ENCODE measurements at places on chromosomes 7 and 10.

DNA sequence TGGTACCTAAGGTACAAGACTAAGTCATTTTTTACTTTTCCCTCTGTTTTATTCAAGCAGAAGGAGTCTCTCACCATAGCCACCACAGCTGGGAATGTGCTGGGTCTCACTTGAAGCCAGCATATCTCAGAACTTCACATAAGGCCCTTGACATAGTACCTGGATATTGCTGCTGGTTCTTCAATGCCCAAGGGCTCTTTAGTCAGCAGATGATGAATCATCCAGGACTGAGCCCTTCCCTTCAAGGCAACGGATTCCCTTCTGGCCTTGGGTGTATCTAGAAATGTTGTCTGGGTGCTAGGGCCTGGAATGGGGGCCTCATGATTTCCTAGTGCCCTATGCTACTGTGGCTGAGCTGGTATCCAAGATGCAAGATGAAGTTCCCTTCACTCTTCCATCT, 93.9 kb downstream of the ADCYAP1R1 start:
- DNase-seq = no peak

GRCh38 chr10:45581216-45581549, 91.4 kb downstream of the ZFAND4 start:
- no peak for DNase-seq

GRCh38 chr7:112283382-112283910, 77.0 kb downstream of the ZNF277 start:
- no peak for DNase-seq

- no peak for DNase-seq
These were observed 606 bp upstream of the RABGEF1 start for GRCh38 chr7:66739953-66740301.

- no peak for DNase-seq
These were observed 785.2 kb downstream of the TYW1 start for GRCh38 chr7:67781841-67782240.

DNA sequence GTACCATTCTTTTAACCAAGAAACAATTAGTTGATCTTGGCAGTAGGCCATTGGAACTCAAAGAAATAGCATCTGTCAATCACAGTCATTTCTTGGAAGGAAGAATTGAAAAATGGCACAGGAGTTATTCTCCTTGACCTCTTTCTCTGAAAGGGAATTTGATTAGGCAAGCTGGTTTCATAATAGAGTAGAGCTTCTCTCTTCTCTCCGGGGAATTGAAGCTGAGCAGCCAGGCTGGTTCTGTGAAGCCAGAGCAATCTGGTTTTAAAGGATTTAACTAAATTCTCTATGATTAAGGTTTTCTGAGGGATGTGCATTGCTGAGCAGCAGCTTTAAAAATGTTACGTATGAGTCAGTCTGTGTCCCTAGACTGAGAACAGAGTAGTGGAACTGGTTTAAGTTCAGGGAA, 70.2 kb downstream of the AHCYL2 start:
- no peak for DNase-seq

- DNase-seq = no peak
These were observed 579.0 kb upstream of the FZD8 start for GRCh38 chr10:36221101-36221500.

- no peak for DNase-seq
These were observed 119.1 kb upstream of the WDR11 start for GRCh38 chr10:120732067-120732466.

DNA sequence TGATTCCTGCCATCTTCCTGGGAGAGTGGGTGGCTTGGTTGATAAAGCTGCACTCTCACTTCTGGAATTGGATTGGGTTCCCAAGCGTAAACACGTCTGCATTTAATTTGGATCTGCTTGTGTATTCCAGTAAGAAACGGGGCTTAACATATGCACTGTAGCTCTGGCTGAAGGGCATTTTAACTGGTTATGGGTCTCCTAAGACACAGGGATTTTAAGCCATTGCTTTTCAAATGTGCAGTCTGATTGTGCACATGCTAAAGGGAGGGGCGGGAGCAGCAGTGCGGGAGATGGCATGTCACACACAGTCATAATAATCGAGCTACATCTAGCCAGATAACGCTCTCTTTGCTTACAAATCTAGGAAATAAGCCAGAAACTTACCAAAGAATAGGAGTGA, 247.3 kb upstream of the LYZL1 start:
- no peak for DNase-seq

DNA sequence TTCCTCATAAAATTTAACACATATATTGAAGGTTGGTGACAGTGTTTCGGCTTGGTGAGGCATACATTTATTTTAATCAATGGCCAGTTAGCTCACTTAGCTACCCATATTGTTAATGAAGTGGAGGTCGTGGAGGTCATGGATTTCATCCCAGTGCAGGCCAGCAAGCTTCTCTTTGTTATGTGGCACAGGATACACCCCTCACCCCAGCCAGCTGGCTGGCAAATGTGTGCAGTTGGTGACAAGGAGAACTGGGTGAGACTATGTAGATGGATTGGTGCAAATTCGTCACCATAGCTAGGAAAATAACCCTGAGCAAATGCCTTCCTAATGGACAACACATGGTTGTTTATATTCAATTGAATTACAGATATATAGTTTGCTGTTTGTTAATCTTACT, 50.5 kb upstream of the FOXP2 start:
- no peak for DNase-seq

DNA sequence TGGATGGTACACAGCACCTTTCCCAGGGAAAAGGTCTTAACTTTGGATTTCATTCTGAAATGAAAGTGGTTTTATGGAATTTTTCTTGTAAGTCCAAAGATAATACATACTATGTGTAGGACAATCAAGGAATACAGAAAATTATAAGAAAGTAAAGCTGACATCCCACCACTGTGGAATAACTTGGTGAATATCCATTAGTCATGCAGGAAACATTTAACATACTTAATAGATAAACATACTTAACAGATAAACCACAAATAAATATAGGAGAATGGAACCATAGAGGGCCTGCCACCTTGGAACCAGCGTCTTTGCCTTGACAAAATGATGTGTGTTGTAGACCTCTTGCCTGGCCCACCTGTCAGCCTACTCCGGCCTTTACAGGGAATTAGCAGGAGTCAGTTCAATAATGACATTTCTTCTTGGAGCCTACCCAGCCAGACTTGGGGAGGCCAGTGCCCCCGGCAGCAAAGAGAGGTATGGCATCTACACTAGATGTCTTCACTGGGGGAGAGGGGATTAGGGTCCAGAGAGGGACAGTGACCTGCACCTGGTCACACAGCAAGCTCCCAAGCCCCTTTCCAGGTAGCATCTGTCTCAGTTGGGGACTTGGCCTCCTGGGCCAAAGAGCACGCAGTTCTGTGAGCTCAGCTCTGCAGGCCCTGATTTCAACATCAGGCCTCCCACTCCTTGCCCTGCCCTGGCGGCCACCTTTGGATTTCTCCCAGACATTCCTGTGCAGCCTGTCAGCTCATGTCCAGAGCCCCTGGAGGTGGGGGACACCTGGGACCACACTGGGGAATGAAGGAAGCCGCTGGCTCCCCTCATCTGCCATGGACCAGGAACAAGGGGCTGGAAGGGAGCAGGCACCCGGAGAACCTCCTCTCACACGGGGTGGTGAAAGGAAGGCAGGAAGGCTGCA, 112.6 kb upstream of the PPIF start:
- DNase-seq = no peak

- no peak for DNase-seq
These were observed 43.7 kb downstream of the MKLN1 start for GRCh38 chr7:131371411-131371810.

- DNase-seq = no peak
These were observed 292.0 kb downstream of the LRMDA start for GRCh38 chr10:75723319-75723980.

- DNase-seq = no peak
These were observed 139.5 kb upstream of the CHST15 start for GRCh38 chr10:124232686-124233545.

GRCh38 chr10:129021594-129022304, 445.3 kb upstream of the MGMT start:
- DNase-seq = no peak

DNA sequence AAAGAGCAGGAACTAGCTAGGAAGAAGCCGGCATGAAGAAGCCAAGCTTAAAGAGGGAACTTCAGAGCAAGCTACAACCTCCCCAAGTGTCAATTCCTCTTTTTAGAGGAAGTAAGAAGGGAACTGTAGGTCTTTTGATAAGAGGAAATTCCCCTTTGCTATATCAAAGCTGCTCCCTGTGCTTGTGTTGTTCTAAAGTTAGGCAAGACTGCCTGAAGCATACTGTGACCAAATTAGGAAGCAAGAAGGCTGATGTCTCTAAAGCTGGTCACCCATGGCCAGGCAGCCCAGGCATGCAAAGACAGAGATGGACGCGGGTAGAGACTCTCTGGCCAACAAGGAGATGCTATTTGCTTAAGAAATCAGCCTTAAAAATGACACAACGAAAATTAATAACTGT, 87.9 kb downstream of the RNF216 start:
- DNase-seq = no peak

DNA sequence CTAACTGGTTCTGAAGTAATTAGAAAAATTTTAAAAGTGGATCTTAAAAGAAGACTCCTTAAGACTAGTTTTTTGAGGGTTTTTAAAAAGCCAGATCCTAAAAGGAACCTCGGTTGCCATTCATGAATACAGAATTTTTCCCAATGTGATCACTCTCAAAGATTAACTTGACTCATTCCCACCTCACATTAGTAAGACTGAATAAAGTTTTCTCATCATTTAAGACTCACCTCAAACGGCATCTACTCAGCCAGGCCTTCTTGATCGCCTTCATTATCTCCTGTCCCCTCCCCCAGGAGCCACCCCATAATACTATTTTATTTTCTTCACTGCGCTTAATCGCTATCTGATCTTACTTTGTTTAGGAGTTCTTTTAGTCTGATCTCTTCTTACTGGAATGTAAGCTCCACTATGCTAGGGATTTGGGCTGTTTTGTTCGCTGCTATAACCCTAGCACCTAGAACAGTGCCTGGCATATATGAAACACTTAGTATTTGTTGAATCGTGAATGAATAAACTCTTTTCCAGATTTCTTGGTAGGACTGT, 55.9 kb upstream of the PCGF5 start:
- no peak for DNase-seq

DNA sequence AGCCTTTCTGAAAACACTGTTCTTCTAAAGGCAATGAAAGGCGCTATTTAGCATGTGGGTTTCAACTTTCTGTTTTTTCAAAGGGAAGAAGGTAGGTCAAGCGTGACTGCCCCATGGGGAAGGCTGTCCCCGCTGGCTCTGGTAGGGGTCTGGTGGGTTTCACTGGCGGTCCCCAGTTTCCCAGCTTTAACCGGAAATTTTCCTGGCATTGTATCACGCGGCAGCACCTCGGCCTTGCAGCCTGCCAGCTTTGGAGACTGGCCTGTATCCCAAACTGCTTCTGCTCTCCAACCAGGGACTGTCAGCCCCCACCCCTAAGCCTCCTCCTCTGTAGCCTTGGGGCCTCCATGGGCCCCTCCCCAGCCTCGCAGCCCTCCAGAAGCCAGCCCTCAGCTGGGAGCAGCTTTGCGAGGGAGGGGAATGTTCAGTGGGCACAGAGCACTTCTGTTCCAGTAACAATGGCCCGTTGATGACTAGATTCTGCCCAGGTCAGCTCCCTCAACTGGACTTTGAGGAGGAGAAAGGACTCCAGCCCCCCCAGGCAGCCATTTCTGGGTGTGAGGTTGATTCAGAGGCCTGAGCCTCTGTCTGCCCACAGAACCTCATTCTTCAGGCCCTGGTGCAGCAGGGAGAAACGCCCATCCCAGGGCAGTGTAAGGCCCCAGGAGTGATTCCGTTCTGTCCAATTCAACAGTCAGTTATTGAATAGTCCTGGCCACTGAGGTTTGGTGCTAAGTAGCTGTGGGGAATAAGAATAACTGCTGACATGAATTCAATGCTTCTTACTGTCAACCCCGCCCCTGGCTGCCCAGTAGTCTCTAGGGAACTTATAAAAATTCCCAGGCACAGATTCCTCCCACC, 17.1 kb downstream of the CHST3 start:
- DNase-seq = no peak

- DNase-seq = no peak
These were observed 30.0 kb downstream of the MTERF1 start for GRCh38 chr7:91850455-91850854.

GRCh38 chr7:31175672-31176071, 123.6 kb downstream of the ADCYAP1R1 start:
- DNase-seq = no peak

DNA sequence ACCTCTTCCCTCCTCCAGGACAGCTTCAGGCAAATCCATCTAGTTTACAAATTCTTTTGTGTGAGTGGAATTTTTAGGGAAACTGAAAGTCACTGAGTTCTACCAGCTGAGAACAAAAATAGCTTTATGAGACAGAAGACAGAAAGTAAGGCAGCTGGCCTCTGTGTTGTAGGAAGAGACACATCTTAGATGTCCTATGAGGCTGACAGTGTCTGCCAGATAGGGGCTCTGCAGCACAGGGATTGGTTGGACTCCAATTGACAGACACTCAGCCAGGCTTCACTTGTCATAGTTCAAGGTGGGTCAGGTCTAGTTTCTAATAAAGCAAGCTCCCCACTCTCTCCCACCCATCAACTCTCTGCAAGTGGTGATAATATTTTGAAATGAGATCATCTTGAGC, 574.9 kb downstream of the CCSER2 start:
- no peak for DNase-seq

- DNase-seq = no peak
These were observed 31.8 kb downstream of the GET4 start for GRCh38 chr7:908159-908581.

DNA sequence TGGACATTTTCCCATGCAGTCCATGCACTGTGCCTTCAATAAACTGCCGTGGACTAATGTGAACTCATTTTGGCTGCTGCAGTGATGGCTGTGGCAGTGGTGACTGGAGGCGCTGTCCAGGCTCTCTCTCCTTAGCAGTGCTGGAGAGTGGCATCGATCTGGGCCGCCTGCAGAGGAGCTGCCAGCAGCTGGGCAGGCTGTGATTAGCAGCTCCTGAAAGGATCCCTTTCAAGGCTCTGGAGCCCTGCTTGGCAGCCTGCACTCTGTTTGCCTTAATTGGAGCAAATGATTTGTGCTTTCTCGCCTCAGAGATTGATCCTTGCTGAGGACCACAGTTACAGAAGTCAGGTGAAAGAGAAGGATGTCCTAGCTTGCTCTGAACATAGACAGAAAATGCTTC, 130.1 kb upstream of the VWC2 start:
- no peak for DNase-seq

DNA sequence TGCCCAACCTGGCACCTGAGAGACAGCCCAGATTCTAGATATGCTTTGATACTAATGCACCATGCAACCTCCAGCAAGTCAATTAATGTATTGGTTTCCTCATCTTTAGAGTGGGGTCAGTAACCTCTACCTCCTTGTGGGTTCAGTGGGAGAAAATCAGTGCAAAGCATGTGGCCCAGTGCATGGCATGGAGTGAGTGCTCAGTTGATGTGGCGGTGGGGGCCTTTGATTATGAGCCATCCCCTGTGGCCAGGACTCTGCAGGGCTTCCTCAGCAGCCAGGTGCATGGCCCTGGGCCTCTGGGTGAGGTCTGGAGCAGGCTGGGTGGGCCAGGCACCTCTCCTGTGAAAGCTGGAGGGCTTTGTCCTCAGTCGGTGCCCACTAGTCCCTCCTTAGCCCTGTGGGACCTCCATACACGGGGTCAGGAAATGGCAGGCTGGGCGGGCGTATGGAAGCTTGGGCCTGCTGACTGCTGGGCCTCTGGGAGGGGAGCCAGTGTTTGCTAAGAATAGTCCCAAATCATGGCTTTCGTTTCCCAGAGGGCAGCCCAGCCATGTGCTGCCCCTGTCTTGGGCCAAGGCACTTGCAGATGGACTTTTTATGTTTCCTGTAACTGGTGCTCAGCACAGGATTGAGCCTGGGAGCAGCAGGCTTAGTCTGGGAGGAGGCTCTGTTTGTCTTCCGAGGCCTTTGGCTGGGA, 3.4 kb downstream of the PALD1 start:
- no peak for DNase-seq

GRCh38 chr7:135761751-135762488, 13.3 kb upstream of the FAM180A start:
- DNase-seq = no peak
